ENCODE measurements at places on chromosomes 11 and 22. TPM values are rescaled to one million over a fixed set of nuclear protein-coding genes. Genes with fewer than 3 reads are reported as not detected.

DNA sequence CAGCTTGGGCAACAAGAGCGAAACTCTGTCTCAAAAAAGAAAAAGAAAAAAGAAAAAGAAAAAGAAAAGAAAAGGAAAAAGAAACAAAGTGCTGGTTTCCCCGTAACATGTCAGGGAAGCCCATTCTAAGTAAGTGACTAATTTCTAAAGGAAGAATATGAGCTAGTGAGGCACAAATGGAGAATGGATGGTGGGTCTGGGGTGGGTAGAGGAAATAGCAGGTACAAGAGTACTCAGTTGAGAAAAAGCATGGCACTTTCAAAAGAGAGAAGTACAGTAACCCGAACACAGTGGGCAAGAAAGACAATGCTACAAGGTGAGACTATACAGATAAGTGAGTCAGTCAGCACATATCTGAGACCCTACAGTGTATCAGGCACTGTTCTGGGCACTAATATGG is 4.5 kb downstream of the MAJIN start:
- H3K27me3 ChIP-seq, result no peaks in the 10 kb centered on the region
- no peaks in the 10 kb centered on the region for H3K4me1 ChIP-seq
- no peaks in the 10 kb centered on the region for H3K36me3 ChIP-seq
- no peak overlapping the region for H3K4me3 ChIP-seq
- no peak overlapping the region for H3K27ac ChIP-seq
- no peak for DNase-seq

GRCh38 chr11:16242806-16243205 is 113.5 kb downstream of the SOX6 start:
- no peaks in the 10 kb centered on the region for H3K4me1 ChIP-seq
- DNase-seq, result no peak
- no peak overlapping the region for H3K27ac ChIP-seq
- H3K27me3 ChIP-seq, result no peaks in the 10 kb centered on the region
- H3K36me3 ChIP-seq, result no peaks in the 10 kb centered on the region
- no peak overlapping the region for H3K4me3 ChIP-seq

- peak; percentile 56 for DNase-seq
- no peak overlapping the region for H3K27ac ChIP-seq
- H3K27me3 ChIP-seq, result no peaks in the 10 kb centered on the region
- H3K36me3 ChIP-seq, result no peaks in the 10 kb centered on the region
- H3K4me1 ChIP-seq, result no peaks in the 10 kb centered on the region
Measured at GRCh38 chr11:44149651-44150050, 54.2 kb downstream of the EXT2 start.

DNA sequence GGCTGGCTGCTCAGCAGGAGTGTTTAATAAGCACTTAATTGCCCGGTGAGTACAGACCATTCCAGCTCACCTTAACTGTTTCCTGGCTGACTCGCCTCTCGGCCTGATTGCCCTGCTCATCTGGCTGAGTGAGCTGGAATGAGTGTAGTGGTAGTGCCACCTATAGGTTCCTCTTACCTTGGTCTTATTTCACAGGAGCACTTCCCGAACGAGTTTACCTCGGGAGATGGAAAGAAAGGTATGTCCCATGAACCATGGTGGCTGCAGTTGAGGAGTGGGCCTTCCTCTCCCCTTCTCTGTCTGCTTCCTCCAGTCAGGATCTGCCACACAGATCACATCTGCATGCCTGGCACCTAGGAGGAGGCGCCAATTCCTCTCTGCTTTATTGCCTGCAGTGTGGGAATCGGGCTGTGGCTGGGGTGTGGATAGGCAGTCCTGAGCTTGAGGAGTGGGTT is 26.7 kb downstream of the UPB1 start:
- H3K4me1 ChIP-seq, result peaks cover 4% of the 10 kb centered on the region
- H3K36me3 ChIP-seq, result no peaks in the 10 kb centered on the region
- no peaks in the 10 kb centered on the region for H3K27me3 ChIP-seq
- peak; percentile 62 for DNase-seq

DNA sequence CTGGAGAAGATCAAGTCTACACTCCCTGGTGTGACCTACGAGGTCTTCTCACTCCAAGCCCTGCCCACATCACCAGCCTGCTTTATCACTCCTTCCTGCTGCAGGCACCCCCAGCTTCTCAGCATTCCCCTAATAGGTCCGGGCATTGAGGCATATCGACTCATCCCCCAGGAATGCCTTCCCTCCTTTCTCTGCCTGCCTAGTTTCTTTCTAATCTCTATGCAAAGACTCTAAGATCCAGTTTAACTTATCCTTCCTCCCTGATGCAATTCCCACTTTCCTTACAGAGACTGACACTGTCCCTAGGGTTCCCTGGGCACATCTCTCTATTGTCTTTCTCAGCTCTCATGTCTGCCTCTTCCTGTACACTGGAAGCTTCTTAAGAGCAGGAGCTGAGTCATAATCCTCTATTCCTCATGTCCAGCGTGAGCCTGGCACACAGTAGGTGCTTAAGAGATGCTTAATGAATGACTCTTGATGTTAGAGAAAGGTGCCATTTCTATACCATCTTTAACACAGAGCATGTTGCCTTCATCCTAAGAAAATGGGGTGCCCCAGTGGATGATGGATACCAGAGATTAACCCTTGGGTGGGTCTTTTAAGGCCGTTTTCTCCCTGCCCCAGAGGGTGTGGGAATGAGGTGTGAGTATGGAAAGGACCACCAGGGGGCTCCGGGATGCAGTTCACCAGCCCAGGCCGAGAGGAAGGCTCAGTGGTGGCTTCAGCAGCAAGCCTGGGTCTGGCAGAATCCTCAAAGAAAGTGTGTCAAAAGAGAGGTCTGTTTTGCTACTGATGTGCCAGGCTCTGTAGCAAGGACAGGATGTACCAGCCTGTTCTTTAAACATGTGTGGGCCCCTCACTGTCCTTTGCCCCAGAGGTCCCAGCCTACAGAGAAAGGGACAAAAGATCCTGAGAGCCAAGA is 34.7 kb downstream of the PARVA start:
- peak; percentile 89 for DNase-seq
- H3K36me3 ChIP-seq, result no peaks in the 10 kb centered on the region
- H3K27me3 ChIP-seq, result no peaks in the 10 kb centered on the region
- peaks cover 37% of the 10 kb centered on the region for H3K4me1 ChIP-seq

The SLC15A3 gene
- 29.9 TPM for total RNA-seq

The GAL3ST1 gene
- total RNA-seq, result 0.17 TPM

GRCh38 chr22:36816339-36816635 is 548 bp downstream of the PVALB start:
- no peak for DNase-seq
- peaks cover 38% of the 10 kb centered on the region for H3K27me3 ChIP-seq
- H3K4me1 ChIP-seq, result no peaks in the 10 kb centered on the region
- H3K36me3 ChIP-seq, result no peaks in the 10 kb centered on the region
- no peak overlapping the region for H3K4me3 ChIP-seq

- no peaks in the 10 kb centered on the region for H3K4me1 ChIP-seq
- H3K27me3 ChIP-seq, result no peaks in the 10 kb centered on the region
- DNase-seq, result no peak
- H3K36me3 ChIP-seq, result no peaks in the 10 kb centered on the region
- no peak overlapping the region for H3K27ac ChIP-seq
Measured at GRCh38 chr11:110349138-110349996, 53.0 kb upstream of the RDX start.

GRCh38 chr11:92480499-92480898 is 255.9 kb downstream of the FAT3 start:
- H3K4me1 ChIP-seq, result no peaks in the 10 kb centered on the region
- peak; percentile 24 for DNase-seq
- H3K4me3 ChIP-seq, result no peak overlapping the region
- H3K27me3 ChIP-seq, result no peaks in the 10 kb centered on the region
- no peaks in the 10 kb centered on the region for H3K36me3 ChIP-seq

DNA sequence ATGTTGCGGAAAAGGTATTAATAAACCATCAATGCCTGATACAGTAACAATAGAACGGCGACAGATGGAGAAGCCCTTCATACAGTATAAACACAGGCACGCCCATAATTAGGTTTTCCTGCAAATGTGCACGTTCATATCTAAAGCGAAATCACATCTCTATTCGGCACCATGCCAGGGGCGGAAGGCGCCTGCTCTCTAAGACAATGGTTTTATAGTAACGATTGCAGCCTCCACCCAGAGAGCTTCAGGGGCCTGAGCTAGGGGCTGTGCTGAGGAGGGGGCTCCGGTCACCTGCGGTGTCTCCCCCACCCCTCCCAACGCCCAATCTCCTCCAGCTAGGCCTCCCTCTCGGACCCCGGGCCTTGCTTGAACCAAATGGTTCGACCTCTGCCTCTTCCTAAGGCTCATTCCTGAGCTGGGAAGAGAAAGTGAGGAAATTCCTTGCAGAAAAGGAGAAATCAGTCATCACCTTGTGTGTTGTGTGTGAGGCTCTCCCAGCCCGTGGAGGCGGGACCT is 9.6 kb downstream of the KRTAP5-5 start:
- peaks cover 6% of the 10 kb centered on the region for H3K27me3 ChIP-seq
- no peak overlapping the region for H3K27ac ChIP-seq
- H3K4me1 ChIP-seq, result no peaks in the 10 kb centered on the region
- no peak overlapping the region for H3K4me3 ChIP-seq
- DNase-seq, result no peak

DNA sequence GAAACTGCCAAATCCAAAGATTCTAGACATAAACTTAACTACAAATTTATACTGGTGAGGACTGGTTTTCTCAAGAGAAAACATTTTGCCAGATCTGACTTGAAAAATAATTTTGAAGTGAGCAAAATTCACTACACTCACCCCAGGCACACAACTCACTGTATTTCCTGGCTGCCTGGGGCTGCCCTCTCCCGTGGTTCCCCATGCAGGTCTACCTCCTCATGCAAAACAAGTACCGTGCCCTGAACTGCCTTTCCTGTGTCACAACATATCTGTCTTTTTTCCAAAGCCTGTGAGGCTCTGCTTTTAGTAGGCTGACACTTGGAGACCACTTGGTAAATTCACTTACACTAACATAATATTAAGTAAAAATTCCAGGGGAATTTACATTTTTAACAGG is 76.4 kb downstream of the LIF start:
- no peak overlapping the region for H3K27ac ChIP-seq
- no peak for DNase-seq
- no peaks in the 10 kb centered on the region for H3K27me3 ChIP-seq
- H3K4me3 ChIP-seq, result no peak overlapping the region
- H3K4me1 ChIP-seq, result no peaks in the 10 kb centered on the region

The CBLIF gene
- total RNA-seq, result not detected

The TCN2 gene
- 6.9 TPM for total RNA-seq

- DNase-seq, result no peak
- H3K4me3 ChIP-seq, result no peak overlapping the region
- no peaks in the 10 kb centered on the region for H3K27me3 ChIP-seq
- H3K27ac ChIP-seq, result no peak overlapping the region
Measured at GRCh38 chr22:45341498-45341897, 31.8 kb downstream of the FAM118A start.

DNA sequence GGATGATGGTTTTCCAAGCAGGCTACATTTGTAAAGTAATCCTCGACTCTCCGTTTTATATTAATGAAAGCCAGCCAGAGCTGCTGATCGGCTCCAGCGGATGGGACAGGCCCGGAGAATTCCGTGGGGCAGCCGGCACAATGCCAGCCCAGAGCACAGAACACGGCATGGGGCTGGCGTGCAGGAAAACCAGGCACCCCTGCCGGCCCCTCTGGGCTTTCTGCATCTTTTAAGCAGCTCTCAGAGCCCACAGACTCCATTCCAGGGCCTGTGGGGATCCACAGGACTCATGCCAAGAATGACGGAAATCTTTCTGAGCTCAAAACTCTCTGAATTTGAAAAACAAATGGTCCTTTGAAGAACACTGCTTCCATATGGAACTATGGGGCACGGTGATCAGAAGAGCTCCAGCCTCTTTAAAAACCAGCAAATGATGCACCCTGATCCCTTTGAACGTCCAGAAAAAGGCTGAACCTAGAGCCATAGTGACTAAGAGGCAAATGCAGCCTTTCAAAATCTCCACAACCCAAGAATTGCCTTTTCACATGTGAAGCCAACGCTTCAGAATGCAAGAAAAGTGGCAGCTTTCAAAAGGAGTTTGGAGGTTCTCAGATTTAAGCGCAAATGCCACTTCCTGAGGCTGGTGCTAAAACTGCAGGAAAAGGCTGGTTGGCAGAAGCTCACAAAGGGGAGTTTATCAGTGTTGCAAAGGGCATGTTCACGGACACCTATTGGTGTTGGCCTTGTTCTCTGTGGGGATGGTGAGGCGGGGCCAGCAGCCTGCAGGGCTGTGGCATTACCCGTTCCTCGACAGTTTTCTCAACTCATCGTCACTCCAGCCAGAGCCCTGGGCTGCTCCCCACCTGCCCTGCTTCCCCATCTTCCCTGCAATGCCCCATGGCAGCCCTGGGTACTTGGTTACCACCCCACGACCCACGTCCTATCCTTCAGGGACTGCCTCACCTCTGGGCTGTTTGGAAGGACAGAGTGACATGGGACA is 212.5 kb downstream of the CTTN start:
- no peaks in the 10 kb centered on the region for H3K27me3 ChIP-seq
- no peak overlapping the region for H3K4me3 ChIP-seq
- no peaks in the 10 kb centered on the region for H3K36me3 ChIP-seq
- DNase-seq, result peak; percentile 27

- H3K27me3 ChIP-seq, result no peaks in the 10 kb centered on the region
- peak; percentile 92 for DNase-seq
- peaks cover 39% of the 10 kb centered on the region for H3K4me1 ChIP-seq
- peak overlapping the region; percentile 49 for H3K27ac ChIP-seq
Measured at GRCh38 chr11:12126344-12127019, 16.1 kb downstream of the MICAL2 start.

DNA sequence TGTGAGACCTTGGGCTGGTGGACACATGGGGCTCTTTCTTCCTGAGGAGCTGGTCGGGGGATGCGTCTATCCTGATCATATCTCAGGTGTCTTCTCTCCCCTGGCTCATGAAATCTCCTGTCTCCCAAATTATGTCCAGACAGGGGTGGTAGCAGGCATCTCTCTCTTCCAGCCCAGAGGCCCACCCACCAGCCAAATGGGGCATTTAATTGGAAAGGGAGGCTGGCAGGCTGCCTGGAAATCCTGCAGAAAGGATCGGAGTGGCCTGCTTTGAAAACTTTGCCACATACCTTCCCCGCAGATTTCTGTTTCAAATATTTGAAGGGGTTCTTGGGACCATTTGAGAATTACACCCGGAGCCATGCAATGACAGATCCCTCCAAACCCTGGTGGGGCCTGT is 37.4 kb downstream of the SMIM38 start:
- no peaks in the 10 kb centered on the region for H3K36me3 ChIP-seq
- H3K27me3 ChIP-seq, result peaks cover 7% of the 10 kb centered on the region
- DNase-seq, result no peak
- no peaks in the 10 kb centered on the region for H3K4me1 ChIP-seq

DNA sequence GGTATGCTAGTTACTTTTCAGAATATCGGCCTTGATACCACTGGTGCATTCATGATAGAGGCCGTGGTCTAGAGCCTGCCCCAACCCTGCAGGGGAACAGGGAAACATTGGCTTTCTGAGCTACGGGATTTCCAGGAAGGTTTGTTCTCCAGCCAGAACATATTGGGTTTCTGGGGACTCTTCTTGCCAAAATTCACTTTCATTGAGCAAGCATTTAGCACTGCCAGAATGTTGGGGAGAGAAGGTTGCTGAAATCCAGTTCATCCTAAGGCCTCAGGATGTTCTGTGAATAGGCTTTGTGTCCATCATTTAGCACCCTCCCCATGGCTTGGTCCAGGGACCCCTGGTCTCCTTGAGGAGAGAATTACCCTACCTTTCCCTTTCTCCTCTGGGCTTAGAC is 36.7 kb downstream of the DRG1 start:
- H3K4me3 ChIP-seq, result no peak overlapping the region
- H3K27me3 ChIP-seq, result no peaks in the 10 kb centered on the region
- H3K4me1 ChIP-seq, result no peaks in the 10 kb centered on the region
- DNase-seq, result no peak
